Non-pigmented ciliary epithelial cell (primary cell): ENCODE measurements at places on chromosomes 2 and 18.

GRCh38 chr18:48990481-48991318 is 39.9 kb upstream of the SMAD7 start:
- DNase-seq, result no peak

DNA sequence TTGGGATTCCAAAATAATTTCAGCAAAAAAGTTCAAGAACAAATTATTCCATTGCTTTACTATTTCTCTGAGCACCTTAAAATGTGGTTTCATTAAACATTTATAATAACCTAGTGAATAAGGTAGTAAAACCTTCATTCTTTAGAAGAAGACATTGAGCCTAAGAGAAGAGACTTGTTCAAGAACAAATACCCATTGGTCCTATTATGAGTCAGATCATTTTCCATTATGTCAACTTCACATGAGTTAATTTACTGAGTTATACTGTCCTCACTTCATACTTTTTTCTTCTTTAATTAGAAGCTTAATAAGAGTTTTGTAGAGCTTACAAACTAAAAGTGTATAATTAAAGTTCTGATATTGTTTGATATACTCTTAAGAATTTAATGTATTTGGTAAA is 5.5 kb downstream of the ANKRD62 start:
- no peak for DNase-seq

GRCh38 chr2:207046724-207047123 is 107.4 kb downstream of the CPO start:
- DNase-seq, result no peak

- DNase-seq, result no peak
Observed at GRCh38 chr2:130972410-130972809, 120.8 kb downstream of the FAM168B start.

DNA sequence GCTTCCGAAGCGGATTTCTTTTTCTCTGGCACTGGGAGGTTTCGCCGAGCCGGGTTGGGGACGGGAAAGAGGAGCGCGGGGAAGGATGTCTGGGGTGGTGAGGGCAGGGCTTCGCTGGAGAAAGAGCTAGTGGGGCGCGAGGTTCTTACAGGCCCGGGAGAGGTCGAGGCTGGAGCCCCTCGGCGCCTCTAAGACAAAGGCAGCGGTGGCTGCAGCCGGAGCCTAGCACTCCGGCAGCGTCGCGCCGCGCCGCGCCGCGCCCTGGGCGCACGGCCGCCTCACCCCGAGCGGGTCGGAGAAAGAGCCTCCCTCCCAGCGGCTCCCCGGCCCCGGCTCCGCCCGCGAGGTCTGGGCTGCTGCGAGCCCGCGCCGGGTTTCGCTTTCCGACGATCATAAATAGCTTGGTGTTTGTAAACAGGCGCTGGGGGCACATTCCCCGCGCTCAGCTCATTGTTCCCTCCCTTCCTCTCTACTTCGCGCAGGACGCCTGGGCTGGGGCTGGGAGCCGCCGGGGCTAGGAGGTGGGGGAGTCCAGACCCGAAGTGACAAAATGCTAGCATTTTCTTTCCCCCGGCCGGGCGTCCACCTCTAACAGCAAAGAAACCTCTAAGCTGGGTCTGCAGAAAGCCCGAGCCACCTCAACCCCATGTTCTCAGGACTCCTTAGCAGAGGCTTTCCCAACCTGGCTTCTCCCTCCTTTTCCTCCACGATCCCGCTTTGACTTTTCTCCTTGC is 813 bp upstream of the MEIS1 start:
- DNase-seq, result no peak

GRCh38 chr2:107511970-107512789 is 314.5 kb upstream of the RGPD4 start:
- DNase-seq, result no peak

DNA sequence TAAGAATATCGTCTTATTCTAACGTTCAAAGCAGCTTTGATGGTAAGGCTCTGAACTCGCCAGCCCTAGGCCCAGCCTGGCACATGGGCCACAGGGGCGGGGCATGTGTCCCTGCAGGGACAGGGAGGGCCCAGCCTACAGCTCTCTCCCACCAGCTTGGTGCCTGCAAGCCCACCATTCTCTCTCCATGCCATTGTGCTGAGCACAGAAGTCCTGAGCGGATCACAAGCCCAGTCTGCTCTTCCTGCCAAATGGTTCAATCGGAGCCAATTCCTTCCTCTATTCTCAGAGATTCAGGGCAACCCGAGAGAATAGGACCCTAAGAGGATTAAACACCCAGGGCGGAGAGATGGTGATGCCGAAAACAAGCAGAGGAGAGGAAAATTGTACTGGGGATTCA is 50.3 kb upstream of the APCDD1 start:
- DNase-seq, result no peak
